M059J (cell line): ENCODE measurements at places on chromosomes 1 and 21.

DNA sequence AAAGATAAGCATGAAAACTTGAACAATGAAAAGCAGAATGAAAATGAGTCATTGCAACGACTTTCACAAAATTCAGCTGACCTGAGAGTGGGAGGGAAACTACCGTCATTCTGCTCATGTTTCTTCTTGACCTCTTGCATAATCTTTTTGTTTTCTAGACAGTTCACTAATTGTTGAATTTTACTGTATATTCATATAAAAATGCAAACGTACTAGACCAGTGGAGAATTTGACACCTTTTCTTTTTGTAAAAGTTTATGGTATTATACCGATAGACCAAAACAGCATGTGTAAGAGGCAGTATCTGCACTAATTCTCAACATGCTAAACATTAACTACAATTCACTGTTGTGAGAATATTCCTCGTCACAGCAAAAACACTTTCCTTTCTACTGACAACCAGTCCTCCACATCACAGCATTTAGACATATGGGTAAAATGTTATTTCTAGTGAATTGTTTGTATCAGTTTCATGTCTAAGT is 137.8 kb downstream of the GREM2 start:
- DNase-seq: peak; percentile 66

DNA sequence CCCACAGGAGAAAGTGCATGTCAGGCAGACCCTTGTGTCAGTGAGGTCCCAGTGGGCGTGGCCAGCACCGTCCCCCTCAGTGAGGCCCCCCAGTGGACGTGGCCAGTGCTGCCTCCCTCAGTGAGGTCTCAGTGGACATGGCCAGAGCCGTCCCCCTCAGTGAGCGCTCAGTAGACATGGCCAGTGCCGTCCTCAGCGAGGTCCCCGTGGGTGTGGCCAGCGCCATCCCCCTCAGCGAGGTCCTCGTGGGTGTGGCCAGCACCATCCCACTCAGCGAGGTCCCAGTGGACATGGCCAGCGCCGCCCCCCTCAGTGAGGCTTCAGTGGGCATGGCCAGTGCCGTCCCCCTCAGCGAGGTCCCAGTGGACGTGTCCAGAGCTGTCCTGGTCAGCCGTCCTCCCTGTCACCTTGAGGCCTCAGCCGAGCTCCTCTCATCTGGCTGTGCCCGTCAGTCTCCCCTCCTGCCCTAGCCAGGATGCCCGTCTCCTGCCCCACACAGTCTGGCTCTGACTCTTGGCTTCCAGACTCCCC is 35.5 kb downstream of the PDE9A start:
- DNase-seq: no peak

DNA sequence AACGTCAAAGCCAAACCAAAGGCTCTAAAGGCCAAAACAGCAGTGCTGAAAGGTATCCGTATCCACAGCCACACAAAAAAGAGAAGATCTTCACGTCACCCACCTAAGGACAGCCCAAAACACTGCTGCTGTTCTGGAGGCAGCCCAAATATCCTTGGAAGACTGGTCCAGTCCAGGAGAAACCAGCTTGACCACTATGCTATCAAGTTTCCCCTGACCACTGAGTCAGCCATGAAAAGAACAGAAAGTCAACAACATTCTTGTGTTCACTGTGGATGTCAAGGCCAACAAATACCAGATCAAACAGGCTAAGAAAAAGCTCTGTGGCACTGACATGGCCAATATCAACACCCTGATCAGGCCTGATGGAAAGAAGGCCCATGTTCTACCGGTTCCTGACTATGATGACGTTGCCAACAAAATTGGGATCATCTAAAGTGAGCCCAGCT is 32.1 kb downstream of the ARID4B start:
- peak; percentile 87 for DNase-seq

- no peak for DNase-seq
Observed at GRCh38 chr1:162030759-162031280, 7.2 kb upstream of the OLFML2B start.

DNA sequence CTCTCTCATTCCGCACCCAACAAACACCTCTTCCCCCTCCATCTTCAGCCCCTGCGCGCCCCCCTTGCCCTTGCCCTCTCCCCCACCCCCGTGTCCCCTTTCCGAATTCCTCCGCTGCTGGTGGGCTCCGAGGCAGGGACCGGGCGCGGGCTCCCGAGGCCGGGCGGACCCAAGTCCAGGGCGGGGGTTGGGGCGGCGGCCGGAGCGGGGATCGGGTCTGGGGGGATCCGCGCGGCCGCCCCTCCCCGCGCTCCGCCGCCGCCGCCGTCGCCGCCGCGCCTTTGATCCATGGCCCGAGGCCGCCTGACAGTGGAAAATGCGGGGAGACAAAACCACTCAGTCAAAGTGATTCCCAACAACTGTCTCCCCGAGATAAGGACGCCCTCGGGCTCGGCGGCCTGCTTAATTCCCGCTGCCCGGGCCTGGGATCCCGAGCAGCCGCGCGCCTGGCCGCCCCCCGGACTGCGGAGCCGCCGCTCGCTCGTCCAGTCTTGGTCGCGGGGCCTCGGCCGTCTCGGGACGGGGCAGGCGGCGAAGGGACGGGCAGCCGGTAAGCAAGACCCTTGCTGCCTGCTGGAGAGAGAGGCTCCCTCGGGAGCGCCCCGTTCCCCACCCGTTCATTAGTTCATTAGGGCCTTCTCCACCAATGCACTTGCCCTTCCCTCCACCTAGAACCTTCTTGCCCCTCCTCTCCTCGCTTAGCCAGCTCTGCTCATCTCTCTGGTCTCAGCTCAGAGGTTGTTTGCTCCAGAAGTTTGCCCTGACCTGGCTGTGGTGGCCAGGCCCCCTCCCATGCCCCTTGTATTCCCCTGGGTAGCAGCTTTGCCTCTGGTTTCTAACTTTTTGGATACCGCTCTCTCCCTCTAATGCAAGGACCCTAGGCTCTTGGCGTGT is 86.4 kb downstream of the PAX7 start:
- no peak for DNase-seq

GRCh38 chr1:11594625-11595024 is 59.6 kb downstream of the FBXO2 start:
- DNase-seq: no peak

GRCh38 chr1:9805006-9805508 is 18.7 kb downstream of the CLSTN1 start:
- no peak for DNase-seq

DNA sequence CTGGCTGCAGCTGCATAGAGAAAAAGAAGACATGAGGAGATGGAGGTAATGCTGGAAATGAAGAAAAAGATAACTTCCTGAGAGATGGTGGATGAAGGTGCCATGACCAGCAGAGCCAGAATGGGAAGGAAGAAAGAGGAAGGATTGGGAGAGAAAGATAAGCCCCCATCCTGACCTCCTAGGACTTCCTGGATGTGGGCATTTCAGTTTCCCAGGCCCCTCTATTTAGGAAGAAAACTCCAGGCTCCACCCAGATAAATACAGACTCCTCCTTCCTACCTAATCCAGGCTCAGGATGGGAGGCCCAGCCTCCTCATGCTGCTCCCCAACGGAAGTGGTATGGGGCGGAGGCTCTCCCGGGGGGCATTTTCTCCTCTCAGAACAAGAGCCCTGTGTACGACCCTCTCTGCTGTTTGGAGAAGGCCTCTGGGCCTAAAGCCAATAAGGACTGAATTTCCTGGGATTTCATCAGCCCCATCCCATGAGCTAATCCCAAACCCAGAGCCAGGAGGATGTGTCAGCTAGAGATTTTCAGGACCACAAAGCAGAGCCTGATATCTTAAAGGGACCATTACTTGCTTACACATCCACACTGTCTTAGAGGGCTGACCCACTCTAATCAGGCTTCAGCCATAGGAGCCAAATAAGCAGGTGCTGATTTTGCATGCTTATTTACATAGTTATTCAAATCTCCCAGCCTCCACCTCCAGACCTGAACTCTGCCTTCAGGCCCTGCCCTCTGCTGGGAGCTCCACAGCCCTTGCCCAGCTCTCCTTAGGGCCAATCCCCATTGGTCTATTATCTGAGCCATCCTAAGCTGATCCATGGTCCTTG is 5.1 kb upstream of the ARHGEF2 start:
- peak; percentile 86 for DNase-seq

- DNase-seq: no peak
Observed at GRCh38 chr1:204498981-204499380, 4.4 kb upstream of the PIK3C2B start.

- DNase-seq: no peak
Observed at GRCh38 chr1:233463333-233463732, 135.8 kb downstream of the MAP3K21 start.

- no peak for DNase-seq
Observed at GRCh38 chr1:67405473-67406245, 24.5 kb downstream of the SERBP1 start.

DNA sequence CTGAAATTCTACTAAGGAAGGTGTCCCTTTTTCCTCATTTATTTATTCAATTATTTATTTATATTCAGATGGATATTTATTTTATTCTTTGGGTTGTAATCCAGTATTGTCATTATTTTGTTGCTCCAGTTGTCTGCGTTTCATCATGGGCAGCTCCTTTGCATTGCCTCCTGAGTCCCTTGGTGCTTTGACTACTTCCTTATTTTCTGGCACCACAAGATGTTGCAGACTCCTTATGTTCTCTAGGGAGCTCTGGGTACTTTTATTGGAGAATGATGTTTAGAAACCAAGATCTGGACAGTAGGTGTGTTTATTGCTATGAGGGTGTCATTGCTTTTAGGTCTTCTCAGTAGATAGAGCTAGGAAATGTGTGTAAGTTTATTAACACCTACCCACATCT is 59.9 kb upstream of the ERRFI1 start:
- DNase-seq: no peak

- no peak for DNase-seq
Observed at GRCh38 chr21:16863362-16863905, 649.4 kb upstream of the CXADR start.

- peak; percentile 46 for DNase-seq
Observed at GRCh38 chr1:180611016-180611930, 20.5 kb upstream of the XPR1 start.

- no peak for DNase-seq
Observed at GRCh38 chr21:42533306-42533962, 19.8 kb downstream of the SLC37A1 start.
